Stimulated activated CD4-positive, alpha-beta T cell treated with anti-CD3 and anti-CD28 coated beads, Interleukin-2, amount 100 ng/mL, for 24 hours (primary cell): ENCODE measurements at places on chromosomes 3 and 15.

DNA sequence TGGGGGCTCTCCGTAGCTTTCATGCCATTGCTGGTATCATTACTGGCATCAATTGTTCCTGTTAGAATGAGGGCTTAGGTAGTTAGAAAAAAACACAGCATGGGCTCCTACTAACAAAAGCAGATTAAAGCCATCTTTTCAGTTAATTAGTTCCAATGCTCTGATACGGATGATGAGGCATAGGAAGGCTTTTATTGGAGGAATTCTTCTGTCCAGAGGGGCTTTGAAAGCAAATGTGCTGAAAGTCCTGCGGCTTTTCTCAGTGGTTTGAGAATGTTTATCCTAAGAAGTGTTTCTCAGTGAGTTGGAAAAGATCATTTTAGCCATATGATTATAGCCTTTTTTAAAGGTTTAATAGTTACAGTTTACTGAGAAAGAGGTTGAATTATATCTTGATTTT lies 198.5 kb downstream of the THSD4 start:
- no peak for DNase-seq

DNA sequence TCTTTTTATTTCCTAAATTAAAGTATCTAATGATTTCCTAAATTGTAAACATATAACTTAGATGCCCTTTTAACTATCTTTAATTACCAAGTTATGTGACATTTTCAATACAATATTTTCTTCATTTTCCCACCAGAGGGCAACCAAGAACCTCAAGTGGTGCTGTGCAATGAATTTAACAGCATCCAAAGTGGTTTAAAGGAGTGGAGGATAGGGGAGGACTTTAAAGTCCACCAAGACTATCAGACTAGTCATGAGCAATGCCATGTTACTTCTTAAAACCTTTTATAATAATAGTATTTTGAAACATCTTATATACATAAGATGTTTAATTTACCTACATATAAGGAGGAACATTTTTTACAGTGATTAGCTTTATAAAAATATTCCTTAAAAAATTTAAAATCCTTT lies 74.4 kb downstream of the DLG1 start:
- DNase-seq: no peak

DNA sequence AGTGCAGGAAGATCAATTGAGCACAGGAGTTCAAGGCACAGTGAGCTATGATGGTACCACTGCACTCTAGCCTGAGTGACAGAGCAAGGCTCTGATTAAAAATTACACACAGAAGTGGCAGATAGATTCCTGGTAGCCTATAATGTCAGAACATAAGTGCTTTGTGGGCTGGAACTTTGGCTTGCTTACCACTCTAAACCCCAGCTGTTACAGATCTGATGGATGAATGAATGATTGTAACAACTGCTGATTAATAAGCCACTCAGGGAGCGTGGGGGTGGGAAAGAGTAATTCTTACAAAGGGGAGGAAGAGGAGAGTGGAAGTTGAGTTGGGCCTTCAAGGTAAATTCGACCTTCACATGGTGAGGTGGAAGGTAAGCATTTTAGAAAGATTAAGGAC lies 40.9 kb upstream of the PTPN23 start:
- no peak for DNase-seq

- DNase-seq: no peak
Observed at GRCh38 chr3:164387236-164387635, 691.1 kb downstream of the SI start.

DNA sequence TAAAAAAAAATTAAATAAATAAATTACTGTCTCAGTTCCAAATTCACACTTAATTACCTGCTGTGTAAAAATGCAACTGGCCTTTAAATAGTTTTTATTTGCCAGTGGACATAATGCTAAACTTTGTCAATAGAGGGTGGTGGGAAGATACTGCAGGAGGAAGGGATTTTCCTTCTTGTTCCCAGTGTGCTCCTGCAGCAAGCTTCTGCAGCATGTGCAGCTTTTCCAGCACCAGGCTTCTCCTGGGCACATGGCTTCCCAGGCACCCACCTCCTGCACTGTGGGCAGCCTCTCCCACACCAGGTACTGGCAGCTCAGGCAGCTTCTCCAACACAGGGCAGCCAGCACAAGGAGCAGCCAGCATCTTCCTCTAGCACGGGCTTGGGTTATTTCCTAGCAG lies 29.6 kb upstream of the BBX start:
- no peak for DNase-seq

DNA sequence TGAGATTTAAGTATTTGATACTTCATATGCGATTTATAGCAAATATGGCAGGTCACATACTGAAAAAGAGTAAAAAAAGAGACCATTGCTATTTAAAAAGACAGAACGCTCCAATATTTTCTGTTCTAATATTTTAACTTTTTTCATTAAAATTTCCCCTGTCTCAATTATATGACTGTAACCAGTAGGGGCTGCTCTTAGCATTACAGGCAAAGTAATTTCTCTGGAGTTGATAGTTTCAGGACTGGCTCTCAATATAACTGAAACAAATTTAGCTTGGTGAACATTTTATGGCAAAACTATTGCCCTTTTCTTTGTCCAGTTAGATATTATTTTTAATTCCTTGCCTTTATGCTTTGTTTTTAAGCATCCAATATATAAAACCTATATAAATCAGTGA lies 286.3 kb upstream of the ROBO2 start:
- no peak for DNase-seq

DNA sequence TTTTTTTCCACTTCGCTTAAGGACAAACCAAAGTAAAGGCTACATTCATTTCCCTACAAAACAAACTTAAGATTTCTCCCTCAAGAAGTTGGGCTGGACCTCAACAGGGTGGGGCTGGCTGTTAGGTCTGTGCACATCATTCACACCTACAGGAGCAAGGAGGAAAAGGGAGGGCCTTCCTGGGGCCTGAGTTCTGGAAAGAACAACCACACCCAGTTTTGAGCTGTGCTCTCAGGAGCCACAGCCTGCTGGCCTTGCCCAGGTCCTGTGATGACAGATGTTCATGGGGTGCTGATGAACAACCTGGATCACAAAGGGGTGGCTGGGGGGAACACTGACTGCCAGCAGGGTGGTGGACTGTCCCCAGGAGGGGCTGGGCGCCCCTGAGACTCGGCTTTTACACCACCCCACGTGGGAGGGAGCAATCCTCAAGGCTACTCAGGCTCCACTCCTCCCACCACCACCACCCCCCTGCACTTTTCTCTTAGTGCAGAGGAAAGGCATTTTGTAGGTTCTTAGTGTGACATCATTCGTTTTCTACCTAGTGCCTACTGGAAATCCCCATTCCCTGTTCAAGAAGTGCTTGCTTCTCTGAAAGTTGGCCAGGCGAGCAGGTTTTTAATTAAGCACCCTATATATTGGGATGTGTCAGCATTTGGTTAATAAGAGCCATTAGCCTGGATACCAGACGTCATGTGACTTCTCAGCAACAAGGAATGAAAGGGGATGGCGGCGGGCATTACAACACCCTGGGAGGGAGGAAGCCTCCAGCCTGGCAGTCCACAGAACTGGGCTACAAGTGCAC lies 35.7 kb downstream of the CCNB2 start:
- DNase-seq: no peak

GRCh38 chr3:46860017-46860809 lies 3.0 kb downstream of the MYL3 start:
- no peak for DNase-seq

- no peak for DNase-seq
Observed at GRCh38 chr15:58558777-58559176, 127.0 kb downstream of the LIPC start.
